Mesenteric fat pad (tissue), 1 donor: ENCODE measurements at places on chromosomes 13 and 19. TPM values are rescaled to one million over a fixed set of nuclear protein-coding genes. Genes with fewer than 3 reads are reported as not detected.
A peak's percentile ranks its signal among the peaks of the same experiment; 100 is the strongest.

The PRODH2 gene
- not detected for total RNA-seq

GRCh38 chr13:51235186-51235585, 13.0 kb downstream of the FAM124A start:
- DNase-seq: no peak

DNA sequence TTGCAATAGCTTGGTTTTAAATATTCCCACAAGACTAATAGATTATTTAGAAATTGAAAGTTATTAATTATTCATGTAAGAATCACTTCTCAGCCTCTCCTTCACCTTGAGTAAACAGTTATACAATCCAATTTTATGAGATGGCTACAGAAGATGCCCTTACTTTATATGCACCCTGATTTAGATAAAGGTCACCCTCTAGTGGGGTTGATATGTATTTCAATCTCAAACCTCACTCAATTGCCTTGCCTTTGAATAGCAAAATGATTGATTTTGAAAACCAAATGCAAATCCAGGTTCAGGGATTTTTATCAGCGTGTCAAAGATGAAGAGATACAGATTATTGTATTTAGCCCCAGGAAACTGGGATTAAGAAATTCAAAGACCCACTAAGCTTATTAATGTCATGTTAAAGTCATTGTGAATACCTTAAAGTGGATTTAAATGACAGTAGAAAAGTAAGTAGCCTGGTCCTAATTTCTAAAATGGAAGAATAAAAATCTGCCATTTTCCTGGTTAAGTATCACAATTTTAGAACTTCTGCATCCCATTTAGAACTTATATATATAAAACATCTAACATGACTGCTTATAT, 305.1 kb downstream of the ITGBL1 start:
- DNase-seq: no peak

- DNase-seq: no peak
Observed at GRCh38 chr19:45496349-45496953, 396 bp downstream of the RTN2 start.

- DNase-seq: no peak
Observed at GRCh38 chr13:101398191-101398590, 18.1 kb downstream of the NALCN start.

The CEBPG gene
- total RNA-seq: 33.0 TPM

GRCh38 chr13:20823071-20823470, 49.3 kb upstream of the EEF1AKMT1 start:
- DNase-seq: no peak

- DNase-seq: no peak
Observed at GRCh38 chr19:8517551-8518442, 3.8 kb upstream of the ZNF414 start.

DNA sequence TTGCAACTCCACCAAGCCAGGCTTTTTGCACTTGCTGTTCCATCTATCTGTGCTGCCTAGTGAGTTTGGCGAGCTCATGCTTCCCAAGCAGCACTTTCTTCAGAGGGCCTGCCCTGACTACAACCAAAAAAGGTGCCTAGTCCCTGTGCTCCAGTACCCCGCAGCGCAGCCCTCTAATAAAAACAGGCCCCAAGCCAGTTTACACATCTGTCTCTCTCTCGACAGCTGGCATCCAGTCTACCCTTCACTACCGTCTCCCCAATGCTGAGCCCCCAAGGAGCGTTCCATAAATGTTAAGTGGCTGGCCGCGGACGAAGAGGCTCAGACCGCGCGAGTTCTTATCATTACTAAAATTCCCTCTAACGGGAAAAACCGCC, 512 bp downstream of the MED4 start:
- no peak for DNase-seq

DNA sequence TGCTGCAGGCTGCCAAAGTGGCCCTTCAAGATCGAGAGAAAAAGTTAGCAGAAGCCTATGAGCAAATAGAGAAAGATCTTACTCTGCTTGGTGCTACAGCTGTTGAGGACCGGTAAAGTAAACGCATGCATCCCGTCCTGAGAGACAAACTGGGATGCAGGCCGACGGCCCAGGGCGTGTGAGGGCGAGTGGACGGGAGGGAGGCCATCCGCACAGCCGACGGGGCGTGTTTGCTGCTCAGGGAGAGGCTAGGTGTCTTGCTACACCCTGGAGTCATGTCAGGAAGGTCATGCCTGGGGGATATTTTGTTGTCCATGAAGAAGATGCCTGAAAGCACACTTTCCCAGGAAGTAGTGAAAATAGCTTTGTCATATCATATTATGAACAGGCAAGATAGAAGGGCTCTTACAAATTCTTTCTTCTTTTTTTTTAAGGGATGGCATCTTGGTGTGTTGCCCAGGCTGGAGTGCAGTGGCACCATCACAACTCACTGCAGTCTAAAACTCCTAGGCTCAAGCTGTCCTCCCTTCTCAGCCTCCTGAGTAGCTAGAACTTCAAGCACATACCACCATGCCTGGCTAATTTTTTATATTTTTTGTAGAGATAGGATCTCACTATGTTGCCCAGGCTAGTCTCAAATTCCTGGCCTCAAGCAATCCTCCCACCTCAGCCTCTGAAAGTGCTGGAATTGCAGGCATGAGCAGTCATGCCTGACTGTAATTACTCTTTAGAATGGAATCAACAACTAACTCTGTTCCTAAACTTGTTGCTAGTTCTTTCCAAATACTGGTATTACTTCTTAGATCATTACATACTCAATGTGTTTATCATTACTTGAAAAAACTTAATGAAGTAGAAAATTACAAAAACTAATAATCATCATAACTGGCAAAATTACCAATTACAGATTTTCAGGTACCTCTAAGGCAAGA, 117.6 kb upstream of the MCF2L start:
- DNase-seq: peak; percentile 16

DNA sequence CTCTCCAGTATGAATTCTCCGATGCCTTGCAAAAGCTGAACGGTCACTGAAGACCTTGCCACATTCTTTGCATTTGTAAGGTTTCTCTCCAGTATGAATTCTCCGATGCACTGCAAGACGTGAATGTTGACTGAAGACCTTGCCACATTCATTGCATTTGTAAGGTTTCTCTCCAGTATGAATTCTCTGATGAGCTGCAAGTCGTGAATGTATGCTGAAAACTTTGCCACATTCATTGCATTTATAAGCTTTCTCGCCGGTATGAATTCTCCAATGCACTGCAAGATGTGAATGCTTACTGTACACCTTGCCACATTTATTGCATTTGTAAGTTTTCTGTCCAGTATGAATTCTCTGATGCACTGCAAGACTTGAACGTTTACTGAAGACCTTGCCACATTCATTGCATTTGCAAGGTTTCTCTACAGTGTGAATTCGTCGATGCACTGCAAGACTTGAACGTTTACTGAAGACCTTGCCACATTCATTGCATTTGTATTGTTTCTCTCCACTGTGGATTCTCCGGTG, 20.0 kb upstream of the ZNF841 start:
- DNase-seq: no peak

GRCh38 chr19:2041683-2042484, 9.2 kb downstream of the MKNK2 start:
- peak; percentile 100 for DNase-seq

The TMC4 gene
- total RNA-seq: 1.6 TPM

- DNase-seq: no peak
Observed at GRCh38 chr19:54047616-54048015, 16.1 kb downstream of the VSTM1 start.

The UNC13A gene
- total RNA-seq: 0.10 TPM

DNA sequence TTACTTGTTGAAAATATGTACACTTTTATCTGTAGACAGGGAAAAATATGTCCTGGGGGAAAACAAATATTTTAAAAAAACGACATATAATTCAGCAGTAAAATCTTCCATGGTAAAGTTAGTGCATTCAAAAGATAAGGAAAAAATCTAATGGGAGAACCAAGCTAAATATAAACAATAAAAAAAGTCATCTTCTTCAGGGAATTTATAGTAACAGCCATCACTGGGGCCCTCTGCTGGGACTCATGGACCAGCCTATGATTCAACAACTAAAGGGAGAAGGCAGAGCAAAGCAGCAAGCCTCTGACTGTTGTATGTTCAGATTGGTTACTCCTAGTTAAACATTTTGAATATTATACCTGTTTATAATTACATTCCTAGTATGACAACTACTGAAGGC, 93.0 kb downstream of the ITGBL1 start:
- no peak for DNase-seq

GRCh38 chr19:6828698-6829633, 56.5 kb downstream of the VAV1 start:
- peak; percentile 87 for DNase-seq

The ZC3H13 gene
- total RNA-seq: 44.1 TPM

The KLHL1 gene
- total RNA-seq: not detected

DNA sequence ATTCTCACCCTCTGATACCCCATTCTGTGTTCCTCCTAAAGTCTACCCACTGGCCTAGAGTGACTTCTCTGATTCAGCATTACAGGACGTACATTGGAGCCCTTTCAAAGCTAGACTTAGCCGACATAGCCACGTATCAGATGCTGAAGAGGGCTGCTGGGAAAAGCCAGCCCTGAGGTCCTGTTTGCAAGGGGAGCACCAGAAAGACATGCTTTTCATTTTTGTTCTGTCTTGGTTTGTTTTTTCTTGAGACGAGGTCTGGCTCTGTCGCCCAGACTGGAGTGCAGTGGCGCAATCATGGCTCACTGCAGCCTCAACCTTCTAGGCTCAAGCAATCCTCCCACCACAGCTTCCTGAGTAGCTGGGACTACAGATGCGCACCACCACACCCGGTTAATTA, 6.3 kb upstream of the ZSWIM4 start:
- DNase-seq: no peak

- no peak for DNase-seq
Observed at GRCh38 chr13:31261241-31261640, 61.5 kb downstream of the B3GLCT start.

DNA sequence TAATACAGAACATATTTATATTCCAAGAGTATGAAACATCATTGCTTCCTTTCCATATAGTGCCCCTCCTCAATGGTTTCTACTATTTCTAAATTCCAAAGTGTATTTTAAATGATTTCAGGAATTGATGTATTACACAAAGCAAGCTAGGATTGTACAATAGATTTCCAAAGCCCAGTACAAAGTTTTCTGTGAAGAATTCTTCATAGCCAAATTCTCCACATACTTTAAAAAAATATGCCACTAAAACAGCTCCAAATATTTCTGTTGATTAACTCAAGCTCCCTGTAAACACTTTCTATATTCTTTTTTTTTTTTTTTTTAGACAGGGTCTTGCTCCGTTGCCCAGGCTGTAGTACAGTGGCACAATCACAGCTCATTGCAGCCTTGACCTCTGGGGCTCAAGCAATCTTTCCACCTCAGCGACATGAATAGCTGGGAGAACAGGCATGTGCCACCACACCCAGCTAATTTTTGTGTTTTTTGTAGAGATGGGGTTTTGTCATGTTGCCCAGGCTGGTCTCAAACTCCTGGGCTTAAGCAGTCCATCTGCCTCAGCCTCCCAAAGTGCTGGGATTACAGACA, 50.6 kb downstream of the ELF1 start:
- no peak for DNase-seq

GRCh38 chr19:51652266-51652665, 5.6 kb upstream of the SIGLEC14 start:
- DNase-seq: no peak

DNA sequence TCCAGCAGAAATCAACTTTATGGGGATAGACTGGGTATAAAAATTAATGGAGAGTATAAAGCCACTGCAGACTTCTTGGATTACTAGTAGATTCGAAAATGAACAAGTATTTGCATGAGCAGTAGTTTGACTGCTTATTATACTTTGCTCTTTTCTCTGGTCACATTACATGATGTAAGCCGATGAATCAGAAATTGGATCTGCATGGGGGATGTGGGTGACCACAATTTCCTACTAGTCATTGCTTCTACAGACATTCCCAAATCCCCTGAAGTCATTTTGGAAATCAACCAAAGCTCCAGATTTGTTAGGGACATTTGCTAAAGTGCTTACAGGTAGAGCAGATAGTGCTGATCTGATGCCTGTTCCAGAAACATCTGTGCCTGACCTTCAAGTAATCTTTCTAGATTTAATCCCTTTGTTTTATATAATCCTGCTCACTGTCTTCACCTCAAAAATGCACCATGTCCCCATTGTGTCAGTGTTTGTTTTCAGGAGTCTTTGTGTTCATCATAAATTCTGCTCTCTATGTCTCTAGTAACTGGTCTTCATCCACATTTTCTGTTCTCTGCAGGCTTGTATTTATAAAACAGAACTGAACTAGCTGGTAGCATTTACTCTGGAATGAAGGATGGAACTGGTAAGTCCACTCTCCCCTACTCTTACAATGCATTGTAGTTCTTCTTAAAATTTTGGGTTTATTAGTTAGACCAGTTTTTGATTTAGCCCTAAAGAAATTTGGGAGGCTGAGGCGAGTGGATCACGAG, 201.5 kb upstream of the CSNK1A1L start:
- no peak for DNase-seq

DNA sequence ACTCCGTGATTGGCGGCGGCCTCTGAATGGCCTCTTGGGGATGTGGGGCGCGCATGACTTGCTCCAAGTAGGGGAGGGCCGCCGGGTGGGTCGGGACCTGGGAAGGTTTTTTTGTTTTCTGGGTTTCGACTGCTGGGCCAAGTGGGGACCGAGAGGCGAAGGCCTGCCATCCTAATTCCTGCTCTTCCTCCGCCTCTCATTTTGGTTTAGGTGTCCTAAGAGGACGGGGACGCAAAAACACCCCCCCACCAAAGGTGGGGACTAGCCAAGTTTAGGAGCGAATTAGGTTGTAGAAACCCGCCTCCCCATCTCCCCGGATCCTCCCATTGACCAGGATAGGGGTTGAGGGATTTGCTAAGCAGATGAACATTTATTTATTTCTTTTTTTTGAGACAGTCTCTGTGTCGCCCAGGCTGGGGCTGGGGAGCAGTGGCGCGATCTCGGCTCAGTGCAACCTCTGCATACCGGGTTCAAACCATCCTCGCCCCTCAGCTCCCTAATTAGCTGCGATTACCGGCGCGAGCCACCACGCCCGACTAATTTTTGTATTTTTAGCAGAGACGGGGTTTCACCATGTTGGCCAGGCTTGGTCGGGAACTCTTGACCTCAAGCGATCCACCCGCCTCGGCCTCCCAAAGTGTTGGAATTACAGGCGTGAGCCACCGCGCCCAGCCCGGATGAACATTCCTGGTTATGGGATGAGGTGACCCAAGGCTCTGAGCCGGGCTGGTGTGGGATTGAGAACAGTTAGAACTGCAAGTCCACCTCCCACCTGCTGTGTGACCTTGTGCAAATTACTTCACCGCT, 838 bp downstream of the PPP2R1A start:
- no peak for DNase-seq

DNA sequence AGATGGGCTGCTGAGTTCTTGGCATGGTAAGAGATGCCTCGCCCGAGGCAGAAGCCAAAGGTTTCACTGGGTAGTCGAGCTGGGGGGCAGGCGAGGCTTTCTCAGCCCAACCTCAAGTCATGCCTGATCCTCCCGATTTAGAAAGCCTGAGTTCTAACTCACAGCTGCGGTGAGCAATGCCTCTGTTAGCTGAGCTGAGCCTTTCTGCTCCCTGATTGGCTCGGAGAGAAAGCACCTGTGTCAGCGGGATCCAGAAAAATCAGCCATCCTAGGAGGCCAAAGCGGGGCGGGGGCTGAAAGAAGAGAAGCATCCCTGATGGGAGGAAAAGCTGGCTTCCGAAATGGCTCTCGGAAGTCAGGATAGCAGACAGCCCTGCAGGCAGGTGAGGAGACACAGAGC, 44.7 kb downstream of the CACNA1A start:
- no peak for DNase-seq

The TMEM238 gene
- 0.90 TPM for total RNA-seq

The CASP14 gene
- total RNA-seq: not detected
